H7 (cell line): ENCODE measurements at places on chromosomes 4 and X. TPM values are rescaled to one million over a fixed set of nuclear protein-coding genes. Genes with fewer than 3 reads are reported as not detected.

- DNase-seq: no peak
Measured at GRCh38 chrX:51747671-51748070, 4.4 kb downstream of the GSPT2 start.

CLIC2 gene
- 0.59 and 1.1 TPM in 2 replicates for total RNA-seq

DNA sequence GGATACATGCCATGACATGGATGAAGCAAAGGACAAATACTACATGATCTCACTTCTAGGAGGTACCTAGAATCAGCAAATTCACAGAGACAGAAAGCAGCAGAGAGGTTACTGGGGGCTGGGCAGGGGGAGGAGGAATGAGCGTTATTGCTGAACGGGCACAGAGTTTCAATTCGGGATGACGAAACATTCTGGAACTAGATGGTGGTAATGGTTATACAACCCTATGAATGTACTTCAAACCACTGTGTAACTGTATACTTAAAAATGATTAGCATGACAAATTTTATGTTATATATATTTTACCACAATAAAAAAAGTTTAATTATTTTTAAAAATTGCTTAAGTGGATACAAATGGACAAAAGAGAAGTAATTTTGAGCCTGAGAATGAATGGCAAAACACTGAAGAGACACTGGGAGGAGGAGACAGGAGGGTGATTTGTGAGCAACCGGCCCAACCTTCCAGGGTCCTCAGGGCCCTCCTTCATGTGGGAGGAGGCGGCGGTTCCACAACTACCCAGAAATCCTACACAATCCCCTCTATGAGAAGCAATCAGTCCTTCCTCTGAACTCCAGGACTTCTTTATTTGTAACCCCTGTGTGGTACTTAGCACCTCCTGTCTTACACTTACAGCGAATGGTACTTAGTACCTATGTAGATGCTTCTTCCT is 14.1 kb downstream of the ACSL1 start:
- no peak for DNase-seq

DNA sequence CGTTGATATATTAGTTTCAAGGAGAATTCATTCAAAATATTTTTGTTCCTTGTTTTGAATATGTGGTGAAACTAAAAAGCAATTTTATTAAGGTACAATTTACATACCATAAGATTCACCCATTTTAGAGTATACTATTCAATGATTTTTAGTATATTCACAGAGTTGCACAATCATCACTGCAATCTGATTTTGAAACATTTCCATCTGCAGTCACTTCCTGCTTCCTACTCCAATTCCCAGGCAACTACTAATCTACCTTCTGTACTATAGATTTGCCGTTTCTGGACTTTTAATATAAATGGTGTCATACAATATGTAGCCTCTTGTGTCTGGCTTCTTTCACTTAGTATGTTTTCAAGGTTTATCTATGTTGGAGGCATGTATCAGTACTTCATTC is 71.3 kb downstream of the SLC9A7 start:
- no peak for DNase-seq

AR gene
- total RNA-seq: 8.3 and 10.3 TPM in 2 replicates

FABP2 gene
- not detected in 2 replicates for total RNA-seq
